ENCODE measurements at places on chromosomes 16 and 17. TPM values are rescaled to one million over a fixed set of nuclear protein-coding genes. Genes with fewer than 3 reads are reported as not detected.
A peak's percentile ranks its signal among the peaks of the same experiment; 100 is the strongest.

DNA sequence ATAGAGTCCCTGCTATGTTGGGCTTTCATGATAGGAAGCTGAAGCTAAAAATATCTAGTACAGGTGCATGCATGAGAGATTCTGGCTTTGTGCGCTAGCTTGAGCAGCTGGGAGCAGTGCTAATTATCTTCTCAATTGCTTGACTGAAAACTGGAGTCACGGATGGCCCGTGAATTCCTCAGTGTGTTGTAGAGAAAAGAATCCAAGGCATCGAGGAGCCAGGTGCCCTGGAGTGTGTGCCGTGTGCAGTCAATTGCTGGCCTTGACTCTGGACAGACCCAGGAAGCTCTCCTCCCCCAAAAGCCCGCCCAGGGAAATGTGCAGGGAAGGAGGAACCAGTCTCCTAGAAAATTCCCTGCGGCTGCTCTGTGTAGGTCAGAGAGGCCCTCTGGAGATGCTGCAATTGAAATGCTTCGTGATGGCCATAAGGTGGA is 14.2 kb downstream of the LGALS3BP start:
- H3K4me1 ChIP-seq: no peaks in the 10 kb centered on the region
- no peaks in the 10 kb centered on the region for H3K27me3 ChIP-seq
- H3K27ac ChIP-seq: no peak overlapping the region
- H3K4me3 ChIP-seq: no peak overlapping the region
- H3K36me3 ChIP-seq: peaks cover 6% of the 10 kb centered on the region
- no peak for DNase-seq

The GRIN2A gene
- total RNA-seq: not detected

- peaks cover 24% of the 10 kb centered on the region for H3K36me3 ChIP-seq
- peaks cover 26% of the 10 kb centered on the region for H3K4me1 ChIP-seq
- peaks cover 8% of the 10 kb centered on the region for H3K27me3 ChIP-seq
Measured at GRCh38 chr17:82985973-82986372, 93.4 kb upstream of the METRNL start.

DNA sequence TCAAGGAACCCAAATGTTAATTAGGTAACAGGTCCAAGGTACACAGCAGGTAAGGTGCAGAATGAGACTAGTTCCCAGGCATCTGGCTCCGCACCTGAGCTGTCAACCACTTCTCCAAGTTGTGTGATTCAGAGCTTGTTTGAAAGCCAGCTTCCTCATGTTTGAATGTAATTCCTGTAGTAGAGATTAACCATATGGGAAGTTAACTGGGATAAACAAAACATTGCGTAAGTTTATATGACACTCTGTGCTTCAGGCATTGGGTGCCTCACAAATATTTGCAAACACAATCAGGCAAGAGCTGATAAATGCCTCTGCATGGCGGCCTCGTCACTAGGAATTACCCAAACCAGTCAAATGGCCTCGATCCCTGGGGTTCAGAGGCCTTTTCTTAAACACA is 27.9 kb upstream of the CPHXL start:
- H3K27ac ChIP-seq: no peak overlapping the region
- peaks cover 1% of the 10 kb centered on the region for H3K4me1 ChIP-seq
- no peaks in the 10 kb centered on the region for H3K36me3 ChIP-seq
- peaks cover 6% of the 10 kb centered on the region for H3K27me3 ChIP-seq
- H3K4me3 ChIP-seq: no peak overlapping the region

DNA sequence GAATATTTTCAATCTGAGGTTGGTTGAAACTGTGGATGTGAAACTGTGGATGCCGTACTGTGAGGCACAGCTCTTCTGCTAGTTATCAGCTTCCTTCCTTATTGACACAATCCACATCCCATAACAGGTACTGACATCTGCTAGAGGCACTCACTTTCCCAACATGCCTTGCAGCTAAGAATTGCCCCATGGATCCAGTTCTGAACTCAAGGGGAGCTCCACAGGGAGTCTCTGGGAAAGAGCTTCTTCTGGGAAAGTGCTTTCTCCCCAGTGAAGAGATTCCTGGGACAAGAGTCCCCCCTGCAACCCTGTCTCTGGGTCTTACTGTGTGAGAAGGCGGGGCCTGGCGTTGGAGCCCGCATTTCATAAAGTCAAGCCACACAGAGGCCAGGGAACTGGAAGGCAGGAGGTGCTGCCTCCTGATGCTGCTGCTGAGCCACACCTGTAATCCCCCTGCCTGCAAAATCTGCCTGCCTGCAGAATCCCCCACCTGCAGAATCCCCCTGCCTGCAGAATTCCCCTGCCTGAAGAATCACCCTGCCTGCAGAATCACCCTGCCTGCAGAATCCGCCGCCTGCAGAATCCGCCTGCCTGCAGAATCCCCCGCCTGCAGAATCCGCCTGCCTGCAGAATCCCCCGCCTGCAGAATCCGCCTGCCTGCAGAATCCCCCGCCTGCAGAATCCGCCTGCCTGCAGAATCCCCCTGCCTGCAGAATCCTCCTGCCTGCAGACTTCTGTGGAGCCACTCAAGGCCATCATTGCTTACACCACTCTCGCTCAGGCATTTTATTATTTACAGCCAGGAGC is 305.4 kb downstream of the FOXL1 start:
- H3K27me3 ChIP-seq: peaks cover 8% of the 10 kb centered on the region
- H3K27ac ChIP-seq: no peak overlapping the region
- DNase-seq: no peak
- H3K4me1 ChIP-seq: no peaks in the 10 kb centered on the region
- H3K4me3 ChIP-seq: no peak overlapping the region

The SCPEP1 gene
- 15.8 TPM for total RNA-seq

- peaks cover 12% of the 10 kb centered on the region for H3K4me1 ChIP-seq
- no peaks in the 10 kb centered on the region for H3K36me3 ChIP-seq
- no peak for DNase-seq
- H3K27me3 ChIP-seq: peaks cover 64% of the 10 kb centered on the region
Measured at GRCh38 chr17:62720126-62720850, 87.8 kb downstream of the MARCHF10 start.

The KRT15 gene
- total RNA-seq: not detected

GRCh38 chr16:48188449-48189102 is 32.8 kb upstream of the ABCC12 start:
- peaks cover 9% of the 10 kb centered on the region for H3K27me3 ChIP-seq
- no peak for DNase-seq
- peaks cover 17% of the 10 kb centered on the region for H3K4me1 ChIP-seq
- no peak overlapping the region for H3K27ac ChIP-seq
- H3K4me3 ChIP-seq: peak overlapping the region; percentile 4
- H3K36me3 ChIP-seq: no peaks in the 10 kb centered on the region

- H3K4me3 ChIP-seq: peak overlapping the region; percentile 44
- peak overlapping the region; percentile 86 for H3K27ac ChIP-seq
- peaks cover 20% of the 10 kb centered on the region for H3K36me3 ChIP-seq
- DNase-seq: no peak
- peaks cover 34% of the 10 kb centered on the region for H3K4me1 ChIP-seq
Measured at GRCh38 chr16:70746040-70746707, 54.8 kb downstream of the VAC14 start.

GRCh38 chr17:15291674-15292361 is 26.7 kb upstream of the PMP22 start:
- H3K27me3 ChIP-seq: peaks cover 16% of the 10 kb centered on the region
- no peak for DNase-seq
- no peak overlapping the region for H3K27ac ChIP-seq
- H3K36me3 ChIP-seq: no peaks in the 10 kb centered on the region
- H3K4me1 ChIP-seq: no peaks in the 10 kb centered on the region

- H3K4me1 ChIP-seq: no peaks in the 10 kb centered on the region
- no peak overlapping the region for H3K27ac ChIP-seq
- H3K4me3 ChIP-seq: no peak overlapping the region
- no peak for DNase-seq
- peaks cover 9% of the 10 kb centered on the region for H3K27me3 ChIP-seq
Measured at GRCh38 chr16:12600116-12600515, 203.6 kb downstream of the CPPED1 start.

The KREMEN2 gene
- total RNA-seq: not detected

DNA sequence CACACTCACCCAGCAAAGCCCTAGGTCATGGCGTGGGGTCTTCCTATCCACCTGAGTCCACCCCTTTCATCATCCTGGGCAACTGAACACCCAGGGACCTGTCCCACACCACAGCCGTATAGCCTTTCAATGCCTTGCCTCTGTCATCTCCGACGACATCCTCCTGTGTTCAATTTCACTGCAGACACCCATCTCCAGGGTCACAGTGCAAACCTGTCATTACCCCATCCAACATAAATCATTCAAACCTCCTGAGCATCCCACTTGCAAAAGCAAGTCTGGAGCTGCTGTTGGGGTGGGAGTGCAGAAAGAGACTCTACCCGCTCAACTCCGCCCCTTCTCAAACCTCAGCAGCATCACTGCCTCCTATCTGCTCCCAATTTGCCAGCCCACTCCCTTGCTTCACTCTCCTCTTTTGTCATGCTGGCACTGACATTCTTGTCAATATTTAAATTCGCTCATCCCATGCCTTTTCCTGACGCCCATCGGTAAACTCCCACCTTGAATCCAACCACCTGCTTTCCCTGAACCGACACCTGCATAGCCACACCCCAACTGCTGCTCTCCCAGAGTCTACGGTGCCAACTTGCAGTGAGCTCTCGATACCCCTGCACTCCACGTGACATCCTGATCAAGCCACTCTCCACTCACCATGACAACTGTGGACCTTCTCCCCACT is 37.0 kb downstream of the MARF1 start:
- peaks cover 51% of the 10 kb centered on the region for H3K36me3 ChIP-seq
- no peak for DNase-seq
- peak overlapping the region; percentile 64 for H3K27ac ChIP-seq
- peaks cover 11% of the 10 kb centered on the region for H3K4me1 ChIP-seq
- H3K27me3 ChIP-seq: no peaks in the 10 kb centered on the region

DNA sequence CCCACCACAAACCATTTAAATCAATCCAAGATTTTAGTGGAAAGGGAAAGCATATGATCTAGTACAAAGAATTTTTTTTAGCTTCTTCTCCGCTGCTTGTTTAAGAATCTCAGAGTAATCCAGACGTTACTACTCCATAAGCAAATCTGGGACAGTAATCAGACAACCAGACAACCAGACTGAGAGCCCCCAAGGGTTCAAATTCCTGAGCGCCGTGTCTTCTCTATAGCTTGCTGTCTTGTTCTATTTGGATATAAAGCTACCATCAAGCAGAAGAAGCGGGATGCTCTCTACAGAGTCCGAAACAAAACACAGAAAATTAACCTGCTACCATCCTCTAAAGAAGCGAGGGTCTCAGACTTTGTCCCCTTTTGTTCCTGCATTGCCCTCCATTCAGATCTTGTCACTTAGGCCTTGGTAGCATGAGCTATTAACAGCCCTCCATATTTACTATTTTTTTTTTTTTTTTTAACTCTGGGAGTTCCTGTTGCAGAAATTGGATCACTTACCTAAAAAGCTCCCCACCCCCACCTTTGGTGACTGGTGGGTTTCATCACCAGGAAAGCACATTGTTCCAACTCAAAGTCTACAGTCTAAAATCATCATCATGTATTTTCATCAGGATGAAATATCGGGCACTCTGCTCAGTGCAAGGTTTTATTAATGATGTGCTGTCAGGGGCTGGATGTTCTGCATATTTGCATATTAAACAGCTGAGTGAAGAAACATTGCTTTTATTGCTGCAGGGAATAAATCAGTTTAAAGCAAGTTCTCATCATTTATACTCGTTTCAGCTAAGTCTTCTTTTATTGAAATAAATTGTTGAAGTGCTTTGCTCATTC is 576.7 kb downstream of the WWOX start:
- H3K36me3 ChIP-seq: no peaks in the 10 kb centered on the region
- H3K4me1 ChIP-seq: peaks cover 5% of the 10 kb centered on the region
- H3K27me3 ChIP-seq: no peaks in the 10 kb centered on the region
- no peak for DNase-seq

GRCh38 chr16:11556945-11557720 is 29.6 kb downstream of the LITAF start:
- peaks cover 42% of the 10 kb centered on the region for H3K36me3 ChIP-seq
- H3K27me3 ChIP-seq: no peaks in the 10 kb centered on the region
- peak overlapping the region; percentile 3 for H3K4me3 ChIP-seq
- DNase-seq: no peak

- no peak overlapping the region for H3K27ac ChIP-seq
- H3K4me1 ChIP-seq: no peaks in the 10 kb centered on the region
- H3K36me3 ChIP-seq: no peaks in the 10 kb centered on the region
Measured at GRCh38 chr17:74424657-74425056, 7.2 kb upstream of the GPRC5C start.

DNA sequence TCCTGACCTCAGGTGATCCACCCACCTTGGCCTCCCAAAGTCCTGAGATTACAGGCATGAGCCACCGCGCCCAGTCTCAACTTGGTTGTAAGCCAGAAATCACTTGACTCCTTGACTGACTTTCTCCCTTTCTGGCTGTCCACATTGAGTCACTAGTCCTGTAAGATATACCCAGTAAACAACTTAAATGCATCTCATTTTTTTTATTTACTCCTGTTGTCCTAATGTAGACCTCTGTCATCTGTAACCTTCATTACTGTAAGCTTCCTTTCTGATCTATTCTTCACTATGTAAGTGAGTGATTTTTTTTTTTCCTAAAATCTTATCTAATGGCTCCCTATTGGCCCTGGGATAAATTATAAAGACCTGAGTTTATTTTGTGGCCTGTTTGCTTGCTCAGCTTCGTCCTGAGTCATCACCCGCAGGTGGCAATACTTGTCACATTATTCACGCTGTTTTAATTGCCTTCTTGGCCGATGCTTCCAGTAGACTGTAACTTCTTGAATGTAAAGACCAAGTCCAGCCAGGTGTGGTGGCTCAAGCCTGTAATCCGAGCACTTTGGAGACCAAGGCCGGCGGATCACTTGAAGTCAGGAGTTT is 41.0 kb downstream of the PAFAH1B1 start:
- no peaks in the 10 kb centered on the region for H3K27me3 ChIP-seq
- H3K4me3 ChIP-seq: no peak overlapping the region
- peaks cover 24% of the 10 kb centered on the region for H3K4me1 ChIP-seq

DNA sequence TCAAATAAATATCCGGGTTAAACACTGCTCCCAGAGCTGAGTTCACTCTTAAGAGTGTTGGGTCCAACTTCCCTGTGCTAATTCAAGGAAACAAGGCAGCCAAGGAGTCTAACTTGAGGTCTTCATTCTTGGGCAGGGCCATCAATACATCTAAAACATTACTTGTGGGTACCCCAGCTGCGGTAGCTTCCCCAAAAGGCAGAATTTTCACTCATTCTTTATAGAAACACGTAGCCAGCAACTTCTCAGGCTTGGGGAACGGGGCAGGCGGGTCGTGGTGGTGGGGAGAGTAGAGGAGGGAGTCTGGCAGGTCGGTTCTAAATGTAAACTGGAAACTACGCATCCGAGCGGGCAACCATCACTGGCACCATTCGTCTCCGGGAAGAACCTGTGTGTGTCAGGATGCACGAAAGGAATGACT is 666 bp upstream of the METTL9 start:
- peaks cover 38% of the 10 kb centered on the region for H3K4me1 ChIP-seq
- H3K27me3 ChIP-seq: peaks cover 2% of the 10 kb centered on the region
- H3K27ac ChIP-seq: peak overlapping the region; percentile 92
- H3K4me3 ChIP-seq: peak overlapping the region; percentile 89

The C16orf90 gene
- total RNA-seq: not detected

The TOX3 gene
- not detected for total RNA-seq

DNA sequence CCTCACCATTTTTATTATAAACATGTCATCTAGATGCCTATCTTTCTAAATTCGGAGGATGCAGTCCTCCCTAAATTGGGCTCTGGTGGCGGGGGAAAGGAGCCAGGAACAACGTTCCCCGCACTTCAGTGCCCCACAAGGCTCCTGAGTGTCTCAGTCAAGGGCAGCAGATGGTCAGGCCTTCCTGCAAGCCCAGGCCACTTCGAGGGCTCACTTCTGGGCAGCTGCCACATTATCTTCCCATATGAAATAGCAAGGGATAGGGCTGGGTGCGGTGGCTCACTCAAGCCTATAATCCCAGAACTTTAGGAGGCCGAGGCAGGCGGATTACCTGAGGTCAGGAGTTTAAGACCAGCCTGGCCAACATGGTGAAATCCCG is 32.3 kb downstream of the FBXO31 start:
- no peaks in the 10 kb centered on the region for H3K27me3 ChIP-seq
- no peak for DNase-seq
- H3K27ac ChIP-seq: no peak overlapping the region
- peaks cover under 1% of the 10 kb centered on the region for H3K36me3 ChIP-seq
- no peaks in the 10 kb centered on the region for H3K4me1 ChIP-seq
- H3K4me3 ChIP-seq: no peak overlapping the region

The LGALS9B gene
- 2.0 TPM for total RNA-seq

Measured in activated naive CD8-positive, alpha-beta T cell treated with anti-CD3 and anti-CD28 coated beads, Interleukin-2, amount 10 ng/mL, durations not matched to agents 7 days and 5 days (primary cell).